ENCODE measurements at places on chromosomes 2 and 18.

- DNase-seq: no peak
These were observed 110.5 kb upstream of the LYPD6 start for GRCh38 chr2:149219856-149220255.

GRCh38 chr18:13374096-13374467 lies 155.5 kb downstream of the LDLRAD4 start:
- DNase-seq: no peak

- DNase-seq: no peak
These were observed 206.8 kb upstream of the FOSL2 start for GRCh38 chr2:28185891-28186290.

DNA sequence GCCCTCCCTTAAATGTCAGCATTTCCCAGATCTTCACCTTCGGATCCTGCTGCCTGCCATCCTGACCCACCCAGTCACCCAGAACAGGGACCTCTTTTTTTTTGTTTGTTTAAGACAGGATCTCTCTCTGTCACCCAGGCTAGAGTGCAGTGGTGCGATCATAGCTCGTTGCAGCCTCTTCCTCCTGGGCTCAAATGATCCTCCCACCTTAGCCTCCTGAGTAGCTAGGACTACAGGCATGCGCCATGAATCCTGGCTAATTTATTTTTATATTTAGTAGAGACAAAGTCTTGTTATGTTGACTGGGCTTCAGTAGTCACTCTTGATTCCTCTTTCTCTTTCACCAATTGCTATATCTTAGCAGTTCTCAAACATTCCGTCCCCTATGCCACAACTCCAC lies 39.0 kb downstream of the INSIG2 start:
- no peak for DNase-seq

DNA sequence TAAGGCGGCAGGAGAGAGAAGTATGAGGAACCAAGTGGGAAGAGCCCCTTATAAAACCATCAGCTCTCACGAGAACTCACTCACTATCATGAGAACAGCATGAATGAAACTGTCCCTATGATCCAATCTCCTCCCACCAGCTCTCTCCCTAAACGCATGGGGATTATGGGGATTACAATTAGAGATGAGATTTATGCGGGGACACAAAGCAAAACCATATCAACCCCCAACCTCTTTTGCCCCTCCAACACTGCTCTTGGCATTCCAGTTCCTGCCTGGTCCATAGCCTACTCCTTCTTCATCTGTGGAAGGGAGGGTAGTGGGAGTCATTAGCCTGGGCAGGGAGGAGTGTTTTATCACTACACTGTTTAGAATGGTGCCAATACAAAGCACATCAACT lies 1.4 kb upstream of the EHD3 start:
- no peak for DNase-seq

- no peak for DNase-seq
These were observed 62.8 kb upstream of the RNF152 start for GRCh38 chr18:61955644-61956043.

DNA sequence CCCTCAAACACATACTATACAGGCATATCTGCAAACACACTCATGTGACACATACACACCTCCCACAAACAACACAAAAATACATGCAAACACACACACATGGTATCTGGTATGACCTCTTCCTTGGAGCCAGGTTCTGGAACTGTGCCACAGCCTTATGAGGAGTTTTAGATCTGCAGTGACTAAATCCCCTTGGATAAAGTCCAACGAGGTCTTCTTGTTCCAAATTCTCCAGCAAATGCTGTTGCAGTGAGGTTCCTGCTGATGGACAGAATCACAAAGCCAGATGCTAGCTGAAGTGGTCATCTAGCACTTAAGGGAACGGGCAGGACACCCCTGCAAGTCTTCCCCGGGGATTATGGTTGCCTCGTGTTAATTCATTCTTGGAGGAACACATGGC lies 54.5 kb upstream of the DAPL1 start:
- no peak for DNase-seq

GRCh38 chr18:77078690-77079070 lies 53.9 kb downstream of the MBP start:
- DNase-seq: no peak

DNA sequence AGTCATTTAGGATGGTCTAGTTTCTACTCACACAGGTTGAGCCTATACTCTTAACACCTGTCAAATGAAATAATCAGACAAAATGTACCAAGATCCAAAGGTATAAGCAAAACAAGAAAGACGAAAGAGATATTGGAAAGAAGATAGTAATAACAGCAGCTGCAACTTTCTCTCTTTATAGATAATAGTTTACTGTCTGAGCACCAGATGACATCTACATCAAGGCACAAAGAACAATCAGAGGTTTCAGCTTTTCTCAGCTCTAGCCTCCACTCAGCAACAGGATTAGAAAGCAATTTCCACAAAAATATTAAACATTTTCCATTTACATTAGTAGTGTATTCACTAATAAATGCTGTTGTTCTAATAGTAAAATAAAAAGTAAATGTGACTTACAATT lies 66.3 kb downstream of the RTTN start:
- DNase-seq: no peak

DNA sequence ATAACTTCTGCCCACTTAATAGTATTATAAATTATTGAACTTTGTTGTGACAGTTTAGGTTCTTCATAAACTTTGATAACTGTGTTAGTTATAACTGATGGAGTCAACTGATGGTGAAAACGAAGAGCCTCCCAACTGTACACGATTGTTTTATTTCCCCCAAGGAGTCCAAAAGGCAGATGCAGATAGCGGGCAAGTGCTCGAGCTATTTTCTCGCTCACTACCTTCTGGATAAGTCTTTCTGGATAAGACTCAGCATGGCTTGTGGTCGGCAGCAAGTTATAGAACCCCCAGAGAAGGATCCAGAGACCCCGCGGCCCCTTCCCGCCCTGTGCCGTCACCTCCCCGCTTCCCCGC lies 517 bp downstream of the GCFC2 start:
- DNase-seq: no peak

- DNase-seq: no peak
These were observed 1.0 kb downstream of the CYP26B1 start for GRCh38 chr2:72146347-72147302.

GRCh38 chr2:217975626-217976025 lies 27.2 kb downstream of the TNS1 start:
- DNase-seq: no peak

GRCh38 chr2:217632043-217632442 lies 370.8 kb downstream of the TNS1 start:
- DNase-seq: no peak

- DNase-seq: no peak
These were observed 23.5 kb downstream of the C1D start for GRCh38 chr2:68039317-68039716.

- DNase-seq: peak; percentile 74
These were observed 80.2 kb downstream of the SLC8A1 start for GRCh38 chr2:40371525-40372282.

DNA sequence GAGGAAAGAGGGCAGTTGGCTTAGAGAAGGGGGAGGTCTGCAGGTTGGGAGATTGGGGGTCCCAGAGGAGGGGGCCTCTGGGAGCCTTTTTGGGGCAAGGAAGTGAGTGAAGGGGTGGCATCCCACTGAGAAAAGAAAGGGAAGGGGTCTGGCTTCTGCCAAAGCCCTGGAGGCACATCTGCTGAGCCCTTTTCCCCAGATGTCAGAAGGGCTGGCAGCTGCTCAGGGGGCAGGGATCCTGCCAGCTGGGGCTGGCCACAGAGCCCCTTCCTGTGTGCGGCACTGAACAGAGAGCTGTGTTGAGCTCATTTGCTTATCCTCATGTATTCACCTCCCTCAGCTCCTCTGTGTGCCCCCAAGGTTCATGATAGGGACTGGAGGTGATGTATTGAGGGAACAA lies 54.5 kb downstream of the APOB start:
- no peak for DNase-seq

GRCh38 chr2:627340-627709 lies 49.9 kb downstream of the TMEM18 start:
- no peak for DNase-seq

DNA sequence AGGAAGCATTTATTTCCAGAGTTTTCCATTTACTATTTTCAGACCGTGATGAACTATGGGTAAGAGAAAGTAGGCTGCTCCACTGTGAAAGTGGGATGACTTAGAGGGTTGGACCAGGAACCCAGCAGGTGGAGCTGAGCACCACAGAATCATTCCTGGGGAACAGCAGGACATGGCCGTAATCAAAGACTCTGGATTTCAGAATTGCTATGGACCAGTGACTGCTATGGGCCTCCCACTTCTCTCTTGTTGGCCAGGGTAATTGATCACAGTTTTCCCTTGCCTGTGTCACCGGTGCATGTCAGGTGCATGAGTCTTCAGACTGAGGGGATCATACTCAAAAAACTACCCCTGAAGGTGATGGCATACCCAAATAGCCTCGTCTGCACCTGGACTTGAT lies 90.6 kb upstream of the GPC1 start:
- no peak for DNase-seq

DNA sequence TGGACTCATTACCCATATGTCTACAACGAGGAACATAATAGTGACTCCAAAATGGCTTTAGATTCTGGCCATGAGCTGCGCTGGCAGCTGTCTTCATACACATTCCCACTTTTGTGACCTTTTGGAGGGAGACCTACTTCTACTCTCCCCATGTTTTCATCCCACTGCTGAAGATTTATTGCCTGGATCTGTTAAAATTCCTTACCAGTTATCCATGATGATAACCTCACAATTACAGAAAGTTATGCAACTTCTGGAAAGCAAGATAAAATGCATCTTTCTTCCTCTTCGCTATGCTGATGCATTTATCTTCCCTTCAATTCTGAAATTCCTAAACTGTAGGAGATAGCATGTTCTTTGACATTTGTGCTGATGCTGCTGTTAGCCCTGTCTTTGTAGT lies 855.3 kb downstream of the SLC4A3 start:
- DNase-seq: no peak

DNA sequence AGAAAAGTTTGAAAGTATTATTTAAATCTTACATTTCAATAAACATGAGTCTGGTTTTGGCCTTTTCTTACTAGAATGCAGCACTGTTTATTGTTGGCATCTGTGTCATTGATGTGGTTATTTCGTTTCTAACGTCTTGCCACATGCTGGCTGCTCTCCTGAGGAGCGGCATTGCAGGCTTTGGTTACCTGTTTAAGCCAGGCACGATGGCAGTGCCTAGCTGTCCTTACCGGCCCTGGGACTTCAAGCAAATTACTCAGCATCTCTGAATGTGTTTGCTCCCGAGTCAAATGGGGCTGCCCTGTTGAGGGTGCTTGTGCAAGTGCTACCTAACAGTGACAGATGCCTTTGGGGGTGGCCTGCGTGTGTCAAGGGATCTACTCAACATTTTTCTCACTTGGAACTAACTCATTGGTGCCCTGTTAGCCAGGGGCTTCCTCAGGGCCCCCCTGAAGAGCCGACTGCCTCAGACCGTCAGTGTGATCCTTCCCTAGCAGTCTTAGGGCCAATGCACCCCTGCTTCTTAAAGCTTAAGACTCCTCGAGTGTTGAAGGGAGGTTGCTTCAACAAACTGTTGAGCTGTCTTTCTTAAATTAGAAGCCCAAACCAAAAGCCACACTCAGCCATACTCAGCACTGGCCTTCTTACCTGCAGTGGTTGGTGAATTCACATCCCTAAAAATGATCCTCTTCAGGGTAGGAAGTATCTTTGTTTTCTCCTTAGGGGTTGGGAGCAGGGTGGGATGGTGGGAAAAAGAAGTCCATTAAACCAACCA lies 151.5 kb downstream of the NCK2 start:
- DNase-seq: no peak

- no peak for DNase-seq
These were observed 37.6 kb downstream of the SMAD7 start for GRCh38 chr18:48913201-48913600.

GRCh38 chr2:171365778-171366177 lies 68.0 kb downstream of the METTL8 start:
- no peak for DNase-seq

- DNase-seq: no peak
These were observed 142.5 kb downstream of the LAMA1 start for GRCh38 chr18:6975084-6975483.

GRCh38 chr2:141187075-141187439 lies 943.8 kb downstream of the LRP1B start:
- DNase-seq: no peak

DNA sequence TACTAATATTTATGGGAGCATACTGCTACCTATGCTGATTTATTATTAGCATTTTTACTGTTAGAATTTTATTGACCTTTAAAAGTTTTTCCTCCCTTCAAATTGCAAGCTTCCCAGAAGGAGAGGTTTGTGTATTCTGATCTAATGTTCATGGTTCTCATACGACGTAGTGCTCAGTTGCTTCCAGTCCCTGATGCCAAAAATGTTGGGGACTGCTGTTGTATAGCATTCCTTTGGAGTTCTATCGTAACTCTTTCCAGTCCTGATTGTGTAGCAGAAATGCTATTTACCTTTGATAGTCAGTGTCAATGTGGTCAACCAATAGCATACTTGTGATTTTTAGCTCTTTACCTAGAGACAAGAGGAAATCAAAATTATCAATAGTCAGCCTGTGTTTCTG lies 69.5 kb upstream of the ZSWIM2 start:
- DNase-seq: no peak

DNA sequence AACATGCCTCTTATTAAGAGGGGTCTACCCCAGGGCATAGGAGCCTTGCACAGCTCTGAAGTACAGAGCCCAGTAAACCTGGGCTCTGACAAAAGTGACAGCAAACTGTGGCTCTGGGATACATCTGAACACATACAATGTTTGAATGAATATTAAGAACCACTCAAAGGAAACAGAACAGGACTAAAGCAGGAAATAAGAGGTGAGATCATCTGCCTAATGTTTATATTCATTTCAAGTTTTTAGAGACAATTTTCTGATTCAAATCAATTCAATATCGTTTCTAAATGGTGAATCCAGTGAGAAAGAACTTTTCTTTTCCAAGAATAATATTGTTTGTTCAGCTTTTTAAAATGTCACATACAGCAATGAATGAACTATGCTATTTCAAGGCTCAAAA lies 136.7 kb upstream of the CAVIN2 start:
- DNase-seq: no peak

DNA sequence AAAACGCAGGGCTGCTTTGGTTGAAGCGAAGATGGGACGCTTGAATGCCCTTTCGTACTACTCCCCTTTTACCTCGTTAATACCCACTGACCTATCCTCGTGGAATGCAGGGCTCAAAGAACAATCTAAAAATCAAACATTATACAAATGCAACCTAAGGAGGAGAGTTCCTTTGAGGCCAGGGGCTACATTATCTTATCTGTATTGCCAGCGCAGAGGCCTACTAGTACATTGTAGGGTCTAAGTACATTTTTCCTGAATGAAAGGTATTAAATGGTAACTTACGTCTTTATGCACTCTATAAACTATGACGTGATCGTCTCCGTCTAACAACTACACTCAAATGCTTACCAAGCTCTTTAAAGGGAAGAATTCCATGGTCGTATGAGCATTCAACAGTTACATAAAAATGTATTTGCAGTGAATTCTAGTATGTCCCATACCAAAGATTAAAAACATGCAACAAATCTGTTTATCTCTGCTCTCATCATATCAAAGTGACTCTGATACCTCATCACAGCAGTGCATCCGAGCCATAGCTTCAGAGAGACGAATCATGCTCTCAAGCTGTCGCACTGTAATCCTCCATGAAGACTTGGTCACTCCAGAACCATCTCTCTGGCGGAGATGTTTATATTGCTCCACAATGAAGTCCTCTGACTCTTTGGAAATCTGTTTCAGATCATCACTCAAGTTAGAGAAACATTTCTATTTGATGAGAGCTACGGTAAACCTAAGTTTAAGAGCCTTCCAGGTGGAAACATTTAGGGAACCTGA lies 14.1 kb upstream of the LCT start:
- no peak for DNase-seq
